ENCODE measurements at places on chromosomes 5 and 9.

DNA sequence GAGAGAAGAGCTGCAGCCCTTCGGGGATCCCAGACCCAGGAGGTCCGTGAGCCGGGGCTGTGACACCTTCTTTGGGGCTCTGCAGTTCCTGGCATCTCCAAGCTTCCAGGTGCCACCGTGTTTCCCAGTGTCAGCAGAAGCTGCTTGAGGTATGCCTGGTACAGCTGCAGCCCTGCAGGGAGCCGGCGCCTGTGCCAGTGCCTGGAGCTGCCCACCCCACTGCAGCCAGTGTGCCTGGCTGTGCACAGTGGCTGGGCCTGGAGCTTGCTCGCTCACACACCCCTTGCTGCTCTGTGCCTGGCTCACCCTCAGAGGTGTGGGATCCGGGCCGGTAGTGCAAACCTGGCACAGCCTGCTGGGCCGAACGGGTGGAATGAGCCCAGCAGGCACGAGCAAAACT is 65.5 kb downstream of the NACC2 start:
- DNase-seq, result no peak

GRCh38 chr9:134433909-134434882 is 107.9 kb downstream of the RXRA start:
- DNase-seq, result no peak

DNA sequence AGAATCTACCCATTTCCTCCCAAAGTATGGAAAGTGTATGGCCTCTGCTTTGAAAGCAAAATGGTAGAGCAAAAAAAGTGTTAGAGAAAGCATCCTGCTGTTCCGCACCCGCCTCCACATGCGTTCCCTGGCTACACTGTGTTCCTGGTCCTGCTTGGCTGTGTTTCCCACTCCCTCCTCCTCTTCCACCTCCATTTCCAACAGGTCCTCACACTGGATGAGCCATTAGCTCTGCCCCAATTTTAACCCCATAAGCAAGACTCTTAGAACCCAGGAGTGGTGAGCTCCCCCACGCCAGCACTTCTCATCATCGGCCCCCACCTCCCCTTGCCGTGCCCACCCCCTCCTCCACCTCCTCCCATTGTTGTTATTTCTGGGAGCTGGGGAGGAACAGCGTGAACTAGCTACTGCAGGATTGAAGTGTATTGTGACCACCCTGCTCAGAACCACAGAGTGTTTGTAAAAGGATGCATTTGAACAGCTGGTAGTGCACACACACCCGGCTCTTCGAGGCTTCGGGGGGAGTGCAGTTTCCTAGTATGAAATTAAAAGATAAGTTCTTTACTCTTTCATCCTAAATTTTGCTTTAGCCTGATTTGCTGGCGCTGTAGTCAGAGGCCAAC is 120.0 kb downstream of the PDZD2 start:
- DNase-seq, result no peak

- DNase-seq, result no peak
These were observed 7.1 kb upstream of the PURA start for GRCh38 chr5:140106805-140107311.

- DNase-seq, result no peak
These were observed 65.2 kb downstream of the JMY start for GRCh38 chr5:79301046-79301712.

DNA sequence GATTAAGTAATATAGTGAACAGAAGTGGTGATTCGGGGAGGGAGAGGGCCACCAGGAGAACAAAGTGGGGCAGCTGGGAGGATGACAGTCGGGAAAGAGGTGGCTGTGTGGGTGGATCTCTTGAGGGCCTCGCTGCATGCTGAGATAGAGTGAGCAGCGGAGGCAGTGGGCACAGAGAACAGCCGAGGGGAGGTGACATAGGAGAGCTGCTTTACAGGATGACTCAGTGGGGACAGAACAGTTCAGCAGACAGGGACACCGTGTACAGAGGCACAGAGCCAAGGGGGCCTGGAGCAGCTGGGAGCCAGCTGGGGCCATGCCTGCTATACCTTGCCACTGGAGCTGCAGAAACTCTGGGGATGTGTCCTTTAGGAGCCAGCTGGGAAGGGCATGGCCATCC is 273.9 kb downstream of the GADD45G start:
- DNase-seq, result no peak

DNA sequence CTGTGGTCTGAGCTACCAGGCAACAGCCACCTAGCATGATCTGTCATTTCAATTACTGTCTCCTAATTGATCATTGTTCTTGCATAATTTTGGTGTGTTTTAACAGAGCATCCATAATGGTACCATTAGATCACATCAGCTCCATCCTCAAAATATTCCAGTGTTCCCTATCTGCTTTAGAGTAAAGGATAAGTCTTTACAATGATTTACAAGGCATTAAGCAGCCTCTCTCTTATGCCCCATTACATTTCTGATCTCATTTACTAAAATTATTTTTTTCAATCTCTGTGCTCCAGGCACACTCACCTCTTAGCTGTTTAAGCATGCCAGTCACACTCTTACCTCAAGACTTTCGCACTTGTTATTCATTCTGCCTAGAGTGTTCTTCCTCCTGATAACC is 389.9 kb upstream of the PTPRD start:
- DNase-seq, result no peak

GRCh38 chr9:6014670-6015270 is 654 bp downstream of the RANBP6 start:
- peak; percentile 51 for DNase-seq

DNA sequence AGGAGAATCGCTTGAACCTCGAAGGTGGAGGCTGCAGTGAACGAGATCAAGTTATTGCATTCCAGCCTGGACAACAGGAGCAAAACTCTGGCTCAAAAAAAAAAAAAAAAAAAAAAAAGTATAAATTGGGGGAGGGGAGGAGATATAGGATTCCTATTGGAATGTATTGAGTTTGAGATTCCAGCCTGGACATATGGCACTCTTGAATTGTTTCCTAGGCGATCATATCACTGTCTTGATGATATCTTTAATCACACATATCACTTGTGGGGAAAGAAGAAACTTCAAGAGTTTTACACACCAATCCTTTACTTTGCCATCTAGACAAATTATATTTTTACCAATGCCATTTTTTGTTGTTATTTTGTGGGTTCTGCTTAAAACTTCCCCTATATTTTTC is 42.4 kb downstream of the TMC1 start:
- DNase-seq, result no peak

DNA sequence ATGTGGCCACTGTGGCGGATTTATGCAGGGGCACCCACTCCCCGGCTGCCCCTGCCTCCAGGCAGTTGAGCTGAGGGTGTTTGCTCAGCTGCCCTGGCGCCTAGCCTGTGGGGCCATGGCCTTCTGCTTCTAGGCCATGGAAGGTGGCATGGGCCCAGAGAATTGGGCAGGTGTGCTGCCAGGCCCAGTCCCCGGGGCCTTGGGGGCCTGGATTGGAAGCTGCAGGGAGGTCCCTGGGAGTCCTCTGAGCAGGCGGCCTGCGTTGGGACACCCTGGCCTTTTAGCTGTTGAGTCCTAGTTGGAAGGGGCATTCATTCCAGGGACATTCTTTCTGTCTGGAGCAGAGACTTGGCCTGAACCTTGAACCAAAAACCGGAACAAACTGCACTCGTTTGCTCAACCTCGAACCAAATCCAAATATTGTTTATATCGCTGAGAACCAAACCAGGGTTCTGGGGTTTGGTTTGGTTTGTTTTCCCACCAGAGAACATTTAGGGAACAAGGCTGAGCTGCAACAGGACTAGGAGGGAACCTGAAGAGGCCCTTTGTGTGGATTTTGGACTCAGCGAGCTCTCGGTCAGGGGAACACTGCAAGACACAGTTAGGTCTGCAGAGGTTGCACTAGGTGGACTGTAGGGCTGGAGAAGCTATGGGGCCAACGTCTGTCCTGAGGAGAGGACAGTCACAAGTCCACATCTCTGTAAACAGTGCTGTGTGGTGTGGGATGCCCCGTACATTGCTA is 116.8 kb downstream of the BOD1 start:
- no peak for DNase-seq

DNA sequence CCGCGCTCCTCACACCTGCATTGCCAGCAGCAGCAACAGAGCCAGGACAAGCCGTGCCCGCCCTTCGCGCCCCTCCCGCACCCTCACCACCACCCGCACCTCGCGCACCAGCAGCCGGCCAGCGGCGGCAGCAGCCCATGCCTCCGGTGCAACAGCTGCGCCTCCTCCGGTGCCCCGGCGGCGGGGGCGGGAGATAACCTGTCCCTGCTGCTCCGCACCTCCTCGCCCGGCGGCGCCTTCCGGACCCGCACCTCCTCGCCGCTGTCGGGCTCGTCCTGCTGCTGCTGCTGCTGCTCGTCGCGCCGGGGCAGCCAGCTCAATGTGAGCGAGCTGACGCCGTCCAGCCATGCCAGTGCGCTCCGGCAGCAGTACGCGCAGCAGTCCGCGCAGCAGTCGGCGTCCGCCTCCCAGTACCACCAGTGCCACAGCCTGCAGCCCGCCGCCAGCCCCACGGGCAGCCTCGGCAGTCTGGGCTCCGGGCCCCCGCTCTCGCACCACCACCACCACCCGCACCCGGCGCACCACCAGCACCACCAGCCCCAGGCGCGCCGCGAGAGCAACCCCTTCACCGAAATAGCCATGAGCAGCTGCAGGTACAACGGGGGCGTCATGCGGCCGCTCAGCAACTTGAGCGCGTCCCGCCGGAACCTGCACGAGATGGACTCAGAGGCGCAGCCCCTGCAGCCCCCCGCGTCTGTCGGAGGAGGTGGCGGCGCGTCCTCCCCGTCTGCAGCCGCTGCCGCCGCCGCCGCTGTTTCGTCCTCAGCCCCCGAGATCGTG is 517 bp downstream of the KCNN2 start:
- no peak for DNase-seq

GRCh38 chr9:21993007-21993406 is 1.2 kb downstream of the CDKN2A start:
- no peak for DNase-seq

- no peak for DNase-seq
These were observed 17.9 kb upstream of the RANBP17 start for GRCh38 chr5:170843870-170844269.

GRCh38 chr5:16740066-16740810 is 123.4 kb upstream of the RETREG1 start:
- no peak for DNase-seq

- no peak for DNase-seq
These were observed 57.9 kb upstream of the SIMC1 start for GRCh38 chr5:176180339-176180738.

All from erythroblast (primary cell).